ENCODE measurements at places on chromosomes 1 and 21.

DNA sequence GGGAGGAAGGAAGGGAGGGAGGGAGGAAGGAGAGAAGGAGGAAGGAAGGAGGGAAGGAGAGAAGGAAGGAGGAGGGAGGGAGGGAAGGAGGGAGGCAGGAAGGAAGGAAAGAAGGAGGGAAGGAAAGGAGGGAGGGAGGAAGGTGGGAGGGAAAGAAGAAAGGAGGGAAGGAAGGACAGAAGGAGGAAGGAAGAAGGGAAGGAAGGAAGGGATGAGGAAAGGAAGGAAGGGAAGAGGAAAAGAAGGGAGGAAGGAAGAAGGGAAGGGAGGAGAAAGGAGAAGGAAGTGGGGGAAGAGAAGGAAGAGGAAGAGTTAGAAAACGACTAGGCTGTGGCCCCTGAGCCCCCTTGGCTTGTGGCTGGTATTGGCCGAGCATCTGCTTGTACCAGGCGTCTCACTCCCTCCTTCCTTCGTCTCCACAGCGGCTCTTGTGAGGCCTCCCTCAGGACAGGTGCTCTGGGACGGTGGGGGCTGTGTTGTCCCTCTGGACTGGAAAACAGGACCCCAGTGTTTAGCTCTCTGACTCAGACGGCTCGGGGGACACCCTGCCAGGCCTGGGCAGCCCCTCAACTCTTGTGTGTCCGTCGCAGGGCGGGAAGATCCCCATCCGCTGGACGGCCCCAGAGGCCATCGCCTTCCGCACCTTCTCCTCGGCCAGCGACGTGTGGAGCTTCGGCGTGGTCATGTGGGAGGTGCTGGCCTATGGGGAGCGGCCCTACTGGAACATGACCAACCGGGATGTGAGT lies 36.2 kb upstream of the C1QA start:
- no peak for DNase-seq

GRCh38 chr1:84425150-84425896 lies 27.0 kb downstream of the DNASE2B start:
- no peak for DNase-seq

DNA sequence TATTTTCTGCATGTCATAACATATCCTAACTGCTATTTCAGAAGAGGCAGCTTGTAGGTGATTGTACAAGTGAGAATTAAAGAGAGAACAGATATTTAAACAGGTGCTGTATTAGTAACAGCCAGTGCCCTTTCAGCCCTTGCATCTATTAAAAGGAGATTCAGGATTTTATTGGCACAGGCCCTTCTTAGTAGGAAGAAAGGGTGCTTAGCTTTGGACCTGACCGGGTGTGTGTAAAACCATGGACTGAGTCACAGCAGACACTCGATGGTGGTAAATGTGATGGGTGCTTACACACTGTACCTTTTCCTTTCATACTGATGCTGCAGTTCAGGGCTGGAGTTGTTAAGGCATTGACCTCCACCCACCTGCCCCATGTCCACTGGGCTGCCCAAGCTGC lies 12.7 kb upstream of the CD101 start:
- DNase-seq, result no peak

DNA sequence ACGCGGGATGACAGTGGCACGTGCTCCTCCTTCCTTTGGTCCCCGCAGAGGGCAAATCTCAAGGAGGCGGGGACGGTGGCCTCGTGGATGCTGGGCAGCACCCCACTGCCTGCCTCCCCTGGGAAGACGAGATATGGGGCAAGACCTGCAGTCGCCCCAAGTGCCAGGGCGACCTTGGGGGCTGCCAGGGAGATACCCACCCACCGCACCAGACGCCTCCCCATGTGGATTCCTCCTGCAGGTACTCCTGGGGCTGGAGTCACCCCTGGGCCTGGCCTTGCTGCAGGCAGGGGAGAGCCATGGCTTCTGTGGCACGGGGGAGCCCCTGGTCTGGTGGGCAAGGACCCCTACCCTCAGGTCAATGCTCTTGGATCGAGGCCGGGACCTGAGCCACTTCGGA lies 5.9 kb upstream of the AURKAIP1 start:
- no peak for DNase-seq

- no peak for DNase-seq
Measured at GRCh38 chr1:242842094-242842493, 317.6 kb upstream of the PLD5 start.
